ENCODE measurements at places on chromosomes 13 and 19.

DNA sequence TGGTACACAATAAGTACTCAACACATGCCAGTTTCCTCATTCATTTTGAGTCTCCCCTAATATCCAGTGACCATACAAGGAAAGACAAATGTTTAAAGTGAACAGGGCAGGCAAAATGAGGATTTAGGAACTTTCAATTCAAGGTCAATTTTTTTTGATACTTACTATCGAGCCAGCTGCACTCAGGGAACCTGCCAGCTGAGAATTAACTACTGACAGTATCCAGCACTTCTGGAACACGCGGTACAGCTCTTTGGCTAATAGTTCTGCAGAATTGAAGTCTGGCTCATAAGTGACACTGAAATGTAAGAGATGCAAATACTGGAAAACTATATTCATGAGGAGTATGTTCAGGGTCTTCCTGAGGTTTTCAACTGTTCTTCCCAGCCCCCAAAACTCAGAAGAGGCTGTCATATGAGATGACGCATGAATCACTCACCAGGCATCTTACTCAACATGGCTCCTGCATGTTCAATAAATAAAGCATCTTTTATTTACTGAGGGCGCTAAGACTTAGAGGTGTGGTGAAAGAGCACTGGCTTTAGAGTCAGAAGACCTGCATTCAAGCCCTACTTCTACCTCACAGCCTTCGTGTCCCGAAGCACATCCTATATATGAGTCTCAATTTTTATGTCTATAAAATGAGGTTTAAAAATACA lies 25.6 kb downstream of the RUBCNL start:
- no peak for DNase-seq

DNA sequence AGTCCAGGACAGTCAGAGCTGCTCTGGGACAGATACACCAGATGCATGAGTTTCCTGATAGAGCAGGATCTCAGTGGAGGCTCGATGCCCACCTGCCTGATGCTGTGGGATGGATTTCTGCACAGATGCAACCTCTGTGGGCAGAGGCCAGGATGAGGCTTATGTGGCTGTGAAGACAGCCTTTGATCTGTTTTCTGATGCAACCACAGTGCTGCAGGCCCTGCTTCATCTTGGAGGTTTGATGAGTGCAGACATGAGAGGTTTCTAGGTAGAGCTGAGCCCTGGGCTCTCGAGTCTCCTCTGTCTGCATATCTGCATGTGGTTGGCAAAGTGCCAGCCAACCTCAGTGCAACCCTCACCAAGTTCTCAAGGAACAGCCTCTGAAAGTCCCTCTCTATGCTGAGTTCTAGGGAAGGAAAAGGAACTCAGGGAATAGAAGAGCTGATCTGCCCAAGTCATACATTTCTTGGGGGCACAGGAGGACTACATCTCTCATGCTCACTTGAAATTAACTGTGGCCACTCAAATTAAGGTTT lies 23.1 kb upstream of the TSHZ3 start:
- DNase-seq, result no peak

- DNase-seq, result no peak
These were observed 19.3 kb downstream of the ANKRD24 start for GRCh38 chr19:4201798-4202197.

- no peak for DNase-seq
These were observed 67.8 kb downstream of the RASA3 start for GRCh38 chr13:114064450-114065140.

DNA sequence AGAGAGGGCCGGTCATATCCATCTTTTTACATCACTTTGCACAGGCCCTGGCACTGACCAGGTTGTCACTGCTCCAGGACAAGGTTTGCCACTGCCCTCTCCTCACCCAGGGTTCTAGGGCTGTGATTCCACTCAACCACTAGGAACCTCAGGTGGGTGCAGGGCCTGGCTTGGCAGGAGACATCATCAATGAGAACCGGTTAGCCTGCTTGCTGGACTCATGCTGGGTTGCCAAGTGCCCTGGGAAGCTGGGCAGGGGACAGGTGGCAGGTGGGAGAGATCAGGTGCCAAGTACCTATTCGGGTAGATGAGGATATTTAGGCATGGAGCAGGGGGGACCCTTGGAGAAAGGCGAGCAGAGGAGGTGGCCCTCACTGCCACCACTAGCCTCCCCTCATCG lies 4.2 kb upstream of the CERS4 start:
- DNase-seq, result no peak

DNA sequence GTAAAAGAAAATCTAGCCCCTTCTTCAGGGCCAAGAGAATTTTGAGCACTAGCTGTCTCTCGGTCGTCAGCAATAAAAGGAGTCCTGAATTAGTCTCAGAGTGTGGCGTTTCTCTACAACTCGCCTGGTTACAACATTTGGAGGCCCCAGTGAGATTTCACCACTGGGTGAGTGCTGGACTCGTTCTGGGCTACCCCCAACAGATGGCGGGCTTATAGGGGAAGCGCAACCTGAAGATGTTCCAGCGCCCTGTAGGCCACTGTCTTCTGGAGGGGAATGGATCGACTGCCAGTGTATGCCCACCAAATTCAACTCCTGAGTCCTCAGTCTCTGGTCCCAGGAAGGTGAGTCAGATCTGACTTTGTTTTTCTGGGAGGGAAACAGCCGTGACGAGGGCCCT lies 11.7 kb upstream of the ZNF181 start:
- no peak for DNase-seq
